Activated T-cell treated with anti-CD3 and anti-CD28 coated beads, Interleukin-2, amount 50 U/mL, for 1 hour (primary cell): ENCODE measurements at places on chromosomes 6 and 20.

GRCh38 chr6:130366107-130367005 is 539 bp downstream of the TMEM200A start:
- DNase-seq = peak; percentile 48

GRCh38 chr6:159639721-159640120 is 53.3 kb downstream of the SOD2 start:
- DNase-seq = no peak

DNA sequence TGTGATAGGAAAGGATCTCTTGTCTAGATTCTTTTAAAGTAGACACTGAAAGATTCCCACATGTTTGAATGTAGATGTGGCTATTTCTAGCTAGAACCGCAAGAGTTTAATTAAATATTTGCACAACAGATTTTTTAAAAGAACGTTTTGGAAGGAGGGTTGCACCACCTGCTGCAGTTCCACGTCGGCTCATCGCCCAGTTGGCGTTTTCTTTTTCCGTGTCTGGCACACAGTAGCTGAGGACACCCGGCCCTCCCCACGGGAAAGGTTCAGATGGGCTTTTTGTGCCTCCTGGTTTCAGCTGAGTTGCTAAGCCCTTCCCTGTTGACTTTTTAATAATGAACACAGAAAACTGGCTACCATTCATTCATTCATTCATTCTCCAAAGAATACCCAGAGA is 41.8 kb upstream of the DOK5 start:
- DNase-seq = no peak

GRCh38 chr6:156719720-156720563 is 57.2 kb upstream of the ARID1B start:
- peak; percentile 77 for DNase-seq

DNA sequence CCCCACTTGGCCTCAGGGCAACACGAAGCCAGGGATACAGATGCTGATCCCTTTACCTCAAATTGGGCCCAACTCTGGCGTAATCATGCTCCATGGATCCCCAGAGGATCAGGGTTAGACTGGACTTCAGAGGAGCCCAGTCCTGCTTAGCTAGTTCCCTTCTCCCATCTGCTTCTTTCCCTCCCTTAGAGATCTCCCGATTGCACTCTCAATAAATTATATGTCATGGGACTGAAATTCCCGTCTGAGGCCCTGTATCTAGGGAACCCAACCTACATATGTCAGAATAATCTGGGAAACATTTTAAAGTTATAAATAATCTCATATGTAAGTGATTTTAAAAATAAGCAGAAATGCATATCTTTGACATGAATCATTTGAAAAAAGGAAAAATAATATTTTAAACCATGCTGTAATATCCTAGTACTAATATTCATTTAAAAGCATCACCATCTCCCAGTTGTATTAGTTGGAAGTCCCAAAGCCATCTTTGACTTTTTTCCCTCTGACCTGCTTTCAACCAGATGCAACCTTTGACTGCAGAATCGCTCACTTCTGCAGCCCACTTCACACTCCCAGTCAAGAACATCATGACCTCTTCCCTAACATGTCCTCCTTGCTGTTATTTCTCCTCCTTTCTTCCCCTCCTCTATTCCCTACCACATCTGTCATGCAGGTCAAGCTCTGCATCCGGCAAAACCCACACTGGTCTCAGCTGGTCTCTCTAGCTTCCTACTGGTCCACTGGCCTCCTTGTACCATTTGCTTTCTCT is 393.6 kb downstream of the BTBD3 start:
- DNase-seq = no peak

GRCh38 chr20:49656304-49656703 is 57.4 kb downstream of the B4GALT5 start:
- no peak for DNase-seq

GRCh38 chr6:149007846-149008245 is 261.0 kb downstream of the UST start:
- no peak for DNase-seq

DNA sequence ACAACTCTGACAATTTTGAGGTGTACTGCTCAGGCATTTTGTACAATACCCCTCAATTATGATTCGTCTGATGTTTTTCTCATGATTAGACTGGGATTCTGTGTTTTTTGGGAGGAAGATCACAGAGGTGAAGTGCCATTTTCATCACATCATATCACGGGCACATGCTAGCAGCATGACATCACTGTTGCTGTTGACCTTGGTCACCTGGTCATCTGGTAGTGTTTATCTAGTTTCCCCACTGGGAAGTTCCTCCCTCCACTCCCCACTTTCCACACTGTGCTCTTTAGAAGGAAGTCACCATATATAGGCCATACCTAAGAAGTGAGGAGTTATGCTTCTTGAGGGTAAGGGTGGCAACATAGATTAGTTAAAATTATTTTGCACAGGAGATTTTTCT is 20.8 kb downstream of the GCM2 start:
- no peak for DNase-seq

DNA sequence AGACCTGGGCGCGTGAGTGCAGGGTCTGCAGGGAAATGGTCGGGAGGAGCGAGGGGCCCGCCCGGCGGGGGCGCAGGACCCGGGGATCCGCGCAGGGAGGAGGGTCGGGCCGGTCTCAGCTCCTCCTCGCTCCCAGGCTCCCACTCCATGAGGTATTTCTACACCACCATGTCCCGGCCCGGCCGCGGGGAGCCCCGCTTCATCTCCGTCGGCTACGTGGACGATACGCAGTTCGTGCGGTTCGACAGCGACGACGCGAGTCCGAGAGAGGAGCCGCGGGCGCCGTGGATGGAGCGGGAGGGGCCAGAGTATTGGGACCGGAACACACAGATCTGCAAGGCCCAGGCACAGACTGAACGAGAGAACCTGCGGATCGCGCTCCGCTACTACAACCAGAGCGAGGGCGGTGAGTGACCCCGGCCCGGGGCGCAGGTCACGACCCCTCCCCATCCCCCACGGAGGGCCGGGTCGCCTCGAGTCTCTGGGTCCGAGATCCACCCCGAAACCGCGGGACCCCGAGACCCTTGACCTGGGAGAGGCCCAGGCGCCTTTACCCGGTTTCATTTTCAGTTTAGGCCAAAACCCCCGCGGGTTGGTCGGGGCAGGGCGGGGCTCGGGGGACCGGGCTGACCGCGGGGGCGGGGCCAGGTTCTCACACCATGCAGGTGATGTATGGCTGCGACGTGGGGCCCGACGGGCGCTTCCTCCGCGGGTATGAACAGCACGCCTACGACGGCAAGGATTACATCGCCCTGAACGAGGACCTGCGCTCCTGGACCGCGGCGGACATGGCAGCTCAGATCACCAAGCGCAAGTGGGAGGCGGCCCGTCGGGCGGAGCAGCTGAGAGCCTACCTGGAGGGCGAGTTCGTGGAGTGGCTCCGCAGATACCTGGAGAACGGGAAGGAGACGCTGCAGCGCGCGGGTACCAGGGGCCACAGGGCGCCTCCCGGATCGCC is 54.2 kb upstream of the HLA-A start:
- DNase-seq = peak; percentile 79

- DNase-seq = peak; percentile 49
These were observed 4.1 kb upstream of the ZKSCAN8 start for GRCh38 chr6:28137505-28137981.

DNA sequence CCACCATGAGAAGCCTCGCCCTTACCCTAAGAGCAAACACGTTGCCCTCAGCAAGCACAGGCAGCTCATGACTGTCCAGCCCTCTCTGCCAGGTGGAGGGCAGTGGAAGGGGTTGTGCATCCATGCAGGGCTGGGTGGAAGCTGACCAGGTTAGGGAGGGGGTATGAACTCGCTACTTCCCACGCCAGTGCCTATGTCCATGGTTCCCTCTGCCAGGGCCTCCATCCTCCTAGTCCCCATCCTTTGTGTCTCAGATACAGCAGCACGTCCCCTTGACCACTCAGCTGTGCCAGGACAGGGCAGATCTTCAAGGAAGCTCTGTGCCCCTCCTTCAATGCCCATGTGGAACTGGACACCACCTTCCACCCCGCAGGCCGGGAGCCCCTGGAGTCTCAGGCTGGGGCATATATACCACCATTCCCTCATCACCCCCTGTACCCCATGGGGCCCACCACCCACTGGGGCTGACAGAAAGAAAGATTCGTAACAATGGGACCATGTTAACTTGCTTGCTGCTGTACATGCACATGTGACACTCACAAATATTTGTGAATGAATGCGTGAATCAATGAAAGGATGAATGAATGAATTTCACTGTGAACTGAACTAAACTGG is 90.7 kb downstream of the ANKRD60 start:
- DNase-seq = no peak

- no peak for DNase-seq
These were observed 112.5 kb downstream of the WDR27 start for GRCh38 chr6:169589293-169589692.

DNA sequence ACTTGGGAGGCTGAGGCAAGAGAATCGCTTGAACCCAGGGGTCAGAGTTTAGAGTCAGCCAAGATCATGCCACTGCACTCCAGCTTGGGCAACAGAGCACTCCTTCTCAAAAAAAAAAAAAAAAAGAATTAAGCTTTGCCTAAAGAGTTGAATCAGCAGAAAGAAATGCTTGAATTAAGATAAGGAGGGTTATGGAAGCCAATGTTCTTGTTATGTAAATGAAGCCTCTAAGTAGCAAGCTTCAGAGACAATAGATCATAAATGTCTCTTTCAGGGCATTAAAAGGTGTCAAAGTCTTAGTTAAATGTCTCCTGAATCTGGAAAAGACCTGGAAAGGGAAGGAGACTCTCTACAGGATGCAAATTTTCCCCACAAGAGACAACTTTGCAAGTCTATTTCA is 69.7 kb upstream of the FAM83B start:
- no peak for DNase-seq

DNA sequence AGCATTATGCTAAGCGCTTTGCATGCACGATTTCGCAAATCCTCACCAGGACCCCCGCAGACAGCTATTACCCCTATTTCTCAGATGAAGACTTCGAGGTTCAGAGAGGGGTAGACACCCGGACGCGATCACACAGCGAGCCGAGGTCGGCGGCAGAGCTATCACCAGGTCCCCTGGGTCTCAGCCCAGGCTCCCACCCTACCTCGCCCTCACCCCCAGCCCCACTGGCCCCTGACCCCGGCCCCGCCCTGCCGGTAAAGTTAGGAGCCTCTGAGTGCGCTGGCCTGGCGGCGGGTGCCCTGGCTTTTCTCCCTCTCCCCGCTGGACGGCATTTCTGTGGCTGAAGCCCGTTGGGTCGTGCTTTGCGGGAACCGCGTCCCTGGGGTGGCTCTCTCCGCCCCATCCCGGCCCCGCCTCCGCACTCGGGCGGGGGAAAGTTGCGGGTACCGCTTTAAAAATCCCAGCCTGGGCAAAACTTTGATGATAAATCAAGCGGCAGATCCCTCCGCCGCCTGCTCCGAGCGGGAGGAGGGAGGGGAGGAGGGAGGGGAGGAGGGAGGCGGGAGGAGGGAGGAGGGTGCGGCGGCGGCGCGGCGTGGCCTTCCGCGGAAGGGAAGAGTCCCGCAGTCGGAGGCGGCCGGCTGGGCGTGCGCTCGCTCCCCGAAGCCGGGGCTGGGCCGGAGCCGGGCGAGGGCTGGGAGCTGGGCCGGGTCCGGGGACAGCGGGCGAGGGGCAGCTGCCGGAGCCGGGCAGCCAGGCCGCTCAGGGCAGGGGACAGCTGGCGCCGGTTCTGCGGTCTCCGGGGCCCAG is at the start of gene VSTM2L:
Gene VSTM2L, plus strand, starts transcription at position 624 of the 810 bp plus-strand sequence. CDS start 224 bp downstream, outside the sequence.
- DNase-seq = no peak

GRCh38 chr6:90233994-90234393 is 62.6 kb downstream of the BACH2 start:
- peak; percentile 76 for DNase-seq

DNA sequence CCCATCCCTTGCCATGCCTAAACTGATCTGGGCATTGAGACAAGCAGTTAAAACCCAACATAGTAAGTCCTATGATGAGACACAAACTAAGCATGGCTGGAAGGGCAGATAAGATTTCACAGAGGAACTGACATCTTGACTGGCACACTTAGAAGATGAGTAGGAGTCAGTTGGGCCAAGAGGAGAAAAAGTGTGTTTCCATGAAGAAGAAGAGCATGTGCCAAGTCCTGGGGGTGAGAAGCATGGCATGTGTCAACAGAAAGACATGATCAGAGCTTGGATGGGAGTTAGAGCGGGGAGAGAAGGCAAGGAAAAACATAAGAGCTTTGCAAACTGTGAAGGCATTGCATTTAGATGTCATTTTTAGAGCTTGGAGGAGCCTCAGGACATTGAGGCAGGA is 68.0 kb downstream of the ESR1 start:
- no peak for DNase-seq

DNA sequence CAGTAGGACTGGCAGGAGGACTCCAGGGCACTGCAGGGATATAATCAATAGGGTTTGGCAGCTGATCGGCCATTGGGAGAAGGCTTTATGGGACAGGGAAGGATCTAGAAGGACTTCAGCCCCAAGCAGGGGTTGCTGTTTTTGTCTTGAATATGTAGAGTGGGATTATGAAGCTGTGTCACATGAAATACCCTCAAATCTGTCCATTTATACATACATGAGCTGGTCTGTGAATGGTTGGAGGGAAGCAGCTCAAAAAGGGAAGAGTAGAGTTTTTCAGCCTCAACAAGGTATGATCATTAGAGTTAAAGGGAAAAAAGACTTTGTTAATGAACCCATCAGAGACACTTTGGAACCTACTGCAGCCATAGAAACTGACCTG is 98.2 kb upstream of the ZNF217 start:
- DNase-seq = no peak

DNA sequence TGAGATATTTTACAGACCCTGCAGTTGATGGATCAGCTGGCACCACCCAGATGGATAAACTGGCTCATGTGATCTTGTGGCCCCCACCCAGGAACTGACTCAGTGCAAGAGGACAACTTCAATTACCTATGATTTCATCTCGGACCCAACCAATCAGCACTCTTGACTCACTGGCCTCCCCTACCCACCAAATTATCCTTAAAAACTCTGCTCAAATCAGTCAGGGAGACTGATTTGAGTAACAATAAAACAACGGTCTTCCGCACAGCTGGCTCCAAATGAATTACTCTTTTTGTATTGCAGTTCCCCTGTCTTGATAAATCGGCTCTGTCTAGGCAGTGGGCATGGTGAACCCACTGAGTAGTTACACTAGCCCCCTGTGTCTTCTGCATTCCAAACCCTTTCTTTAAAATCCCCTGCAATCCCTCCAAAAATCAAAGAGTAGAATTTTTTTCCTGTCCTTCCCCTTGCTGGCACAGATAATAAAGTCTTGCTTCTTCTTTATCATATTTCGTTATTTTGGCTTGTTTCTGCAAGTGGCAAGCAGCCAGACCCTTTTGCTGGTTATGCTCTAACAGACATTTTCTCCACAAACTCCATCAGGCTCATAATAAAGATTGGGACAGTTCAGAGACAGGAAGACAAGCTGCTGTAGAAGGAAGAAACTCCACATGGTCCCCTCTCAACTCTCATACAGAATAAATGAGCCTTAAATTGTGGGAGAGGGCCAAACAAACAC is 48.3 kb downstream of the OR2B6 start:
- DNase-seq = no peak

- DNase-seq = no peak
These were observed 352.8 kb upstream of the SOX4 start for GRCh38 chr6:21240709-21241108.

DNA sequence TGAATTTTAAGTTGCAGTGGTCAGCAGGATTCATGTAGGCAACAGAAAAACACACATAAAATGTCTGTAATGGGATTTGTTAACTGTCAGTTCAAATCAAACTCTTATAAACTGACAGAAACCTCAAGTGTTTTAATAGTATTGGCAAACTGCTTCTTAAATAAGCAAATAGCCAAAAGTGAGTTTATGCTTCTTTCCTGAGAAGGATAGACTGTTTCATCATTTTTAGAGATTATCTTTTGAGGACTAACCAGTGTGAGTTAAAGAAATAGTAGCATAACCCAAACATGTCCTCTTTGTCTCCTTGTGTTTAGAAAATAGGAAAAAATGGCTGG is 68.0 kb downstream of the AIG1 start:
- DNase-seq = no peak

- no peak for DNase-seq
These were observed 127.7 kb downstream of the DHX35 start for GRCh38 chr20:39089797-39090196.
